WTC11 (cell line): ENCODE measurements at places on chromosomes 6 and 20. TPM values are rescaled to one million over a fixed set of nuclear protein-coding genes. Genes with fewer than 3 reads are reported as not detected.

DNA sequence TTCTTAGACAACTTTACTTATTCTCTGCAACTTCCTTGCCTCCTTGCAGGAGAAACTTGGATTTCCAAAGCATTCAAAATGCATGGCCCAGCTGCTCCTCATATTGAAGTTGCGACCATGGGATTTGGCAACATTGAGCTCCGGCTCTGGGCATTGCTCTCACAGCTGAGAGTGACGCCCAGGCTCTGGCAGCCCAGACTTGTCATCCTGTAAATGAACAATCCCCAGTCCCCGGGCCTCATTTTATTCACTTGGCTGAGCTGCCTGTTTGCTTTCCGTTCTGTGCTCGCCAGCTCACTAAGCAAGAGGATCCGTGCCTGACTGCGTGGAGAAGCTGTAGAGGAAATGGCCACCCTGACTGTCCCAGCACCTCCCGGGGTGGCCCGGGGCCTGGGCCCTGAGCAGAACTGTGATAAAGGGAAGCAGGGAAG is 119.5 kb upstream of the CD93 start:
- DNase-seq = peak; percentile 26
- H3K27me3 ChIP-seq = peaks cover 35% of the 10 kb centered on the region
- no peaks in the 10 kb centered on the region for H3K36me3 ChIP-seq
- H3K4me3 ChIP-seq = peak overlapping the region; percentile 5
- H3K4me1 ChIP-seq = peaks cover 30% of the 10 kb centered on the region

The SLC22A3 gene
- 2.2 to 4.1 TPM (median 2.4 TPM) in 3 replicates for total RNA-seq

The YWHAB gene
- 177 to 216 TPM (median 183 TPM) in 3 replicates for total RNA-seq

GRCh38 chr20:58310291-58310782 is 822 bp downstream of the RAB22A start:
- H3K27me3 ChIP-seq = no peaks in the 10 kb centered on the region
- DNase-seq = no peak
- peaks cover 15% of the 10 kb centered on the region for H3K36me3 ChIP-seq
- peaks cover 15% of the 10 kb centered on the region for H3K4me1 ChIP-seq

DNA sequence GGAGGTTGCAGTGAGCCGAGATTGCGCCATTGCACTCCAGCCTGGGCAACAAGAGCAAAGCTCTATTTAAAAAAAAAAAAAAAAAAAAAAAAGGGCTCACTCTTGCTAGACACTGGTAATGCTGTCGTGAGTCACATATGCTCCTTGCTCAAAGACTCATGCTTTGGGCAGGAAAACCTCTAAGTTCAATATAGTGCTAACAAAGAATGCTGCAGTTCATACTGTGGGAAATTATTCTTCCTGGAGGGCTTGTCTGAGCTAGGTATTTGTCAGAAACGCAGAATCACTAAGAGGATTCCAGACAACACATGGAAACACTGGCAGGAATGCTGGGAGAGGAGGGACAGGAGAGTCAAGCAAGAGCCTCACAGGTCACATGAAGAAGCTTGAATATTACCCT is 2.3 kb upstream of the LYRM2 start:
- no peaks in the 10 kb centered on the region for H3K27me3 ChIP-seq
- no peak overlapping the region for H3K4me3 ChIP-seq
- peaks cover 14% of the 10 kb centered on the region for H3K4me1 ChIP-seq
- H3K36me3 ChIP-seq = peaks cover 56% of the 10 kb centered on the region
- peak overlapping the region; percentile 13 for H3K27ac ChIP-seq

The PGBD1 gene
- total RNA-seq = 6.8 to 7.5 TPM (median 6.9 TPM) in 3 replicates

- H3K4me1 ChIP-seq = peaks cover 7% of the 10 kb centered on the region
- no peak overlapping the region for H3K27ac ChIP-seq
- no peaks in the 10 kb centered on the region for H3K27me3 ChIP-seq
- no peak overlapping the region for H3K4me3 ChIP-seq
Observed at GRCh38 chr6:2594868-2595267, 155.9 kb downstream of the MYLK4 start.

- no peaks in the 10 kb centered on the region; the same call in 1 of the 2 replicates for H3K27me3 ChIP-seq
- no peak overlapping the region for H3K4me3 ChIP-seq
- peaks cover 47% of the 10 kb centered on the region for H3K4me1 ChIP-seq
- DNase-seq = peak; percentile 51
Observed at GRCh38 chr20:39109933-39110818, 148.0 kb downstream of the DHX35 start.
